ENCODE measurements at places on chromosomes 3 and 15.

DNA sequence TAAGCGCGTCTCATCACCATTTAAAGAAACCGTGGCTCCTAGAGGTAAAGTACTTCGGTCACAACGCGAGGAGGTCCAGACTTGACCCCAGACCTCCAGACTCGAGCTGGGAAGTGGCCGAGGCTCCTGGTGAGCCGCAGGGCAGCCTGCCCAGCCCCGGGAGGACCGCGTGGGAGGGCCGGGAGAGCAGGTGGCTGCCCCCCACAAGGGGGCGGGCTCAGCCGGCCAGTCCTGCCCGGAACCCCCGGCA is at the start of gene SLC27A2:
Gene SLC27A2, plus strand, starts transcription at position 228 of the 250 bp plus-strand sequence. CDS start 232 bp downstream, outside the sequence.
- DNase-seq = no peak

GRCh38 chr3:13281507-13282357 is 138.4 kb downstream of the NUP210 start:
- DNase-seq = no peak

- no peak for DNase-seq
Measured at GRCh38 chr15:89435362-89435761, 61.0 kb downstream of the RHCG start.

- DNase-seq = no peak
Measured at GRCh38 chr3:177279118-177279815, 82.0 kb upstream of the TBL1XR1 start.

GRCh38 chr15:72340366-72340765 is 20.4 kb upstream of the CELF6 start:
- DNase-seq = no peak

DNA sequence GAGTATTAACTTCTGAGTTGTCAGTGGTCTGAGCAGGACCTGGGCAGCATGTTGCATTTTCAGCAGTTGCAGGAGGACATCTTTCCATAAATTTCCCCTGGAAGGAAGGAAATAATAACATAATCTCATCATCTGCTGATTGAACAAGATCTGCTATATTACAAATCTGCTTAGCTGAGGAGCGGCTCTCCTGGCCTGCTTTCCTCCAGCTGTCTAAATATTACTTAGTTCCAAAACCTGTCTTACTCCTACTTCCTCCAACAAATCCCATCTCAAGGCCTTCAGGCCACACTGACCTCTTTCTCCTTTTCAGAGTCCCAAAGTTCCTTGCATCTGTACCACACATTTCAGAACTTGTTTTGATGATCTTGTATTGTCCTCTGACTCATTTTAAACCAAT is 364.4 kb upstream of the MCTP2 start:
- DNase-seq = no peak

Data from memory B cell (primary cell).